ENCODE measurements at places on chromosomes 13 and 19.

DNA sequence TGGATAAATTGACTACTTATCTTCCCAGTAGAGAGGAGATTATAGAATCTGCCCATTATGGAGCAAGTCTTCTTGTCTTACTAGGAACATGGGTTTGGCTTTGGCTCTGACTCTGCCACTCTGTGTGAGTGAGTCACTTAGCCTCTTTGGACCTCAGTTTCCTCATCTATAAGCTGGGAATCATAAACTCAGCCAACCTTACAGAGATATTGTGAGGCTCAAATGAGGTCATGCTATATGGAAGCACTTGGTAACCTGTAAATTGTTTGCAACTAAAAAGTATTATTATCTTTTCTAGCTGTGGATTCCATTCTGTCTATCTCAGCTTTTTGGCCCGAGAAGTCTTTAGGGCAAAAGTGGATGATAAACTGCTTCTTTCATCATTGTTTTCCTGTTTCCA, 186.8 kb upstream of the TSC22D1 start:
- no peak for DNase-seq

DNA sequence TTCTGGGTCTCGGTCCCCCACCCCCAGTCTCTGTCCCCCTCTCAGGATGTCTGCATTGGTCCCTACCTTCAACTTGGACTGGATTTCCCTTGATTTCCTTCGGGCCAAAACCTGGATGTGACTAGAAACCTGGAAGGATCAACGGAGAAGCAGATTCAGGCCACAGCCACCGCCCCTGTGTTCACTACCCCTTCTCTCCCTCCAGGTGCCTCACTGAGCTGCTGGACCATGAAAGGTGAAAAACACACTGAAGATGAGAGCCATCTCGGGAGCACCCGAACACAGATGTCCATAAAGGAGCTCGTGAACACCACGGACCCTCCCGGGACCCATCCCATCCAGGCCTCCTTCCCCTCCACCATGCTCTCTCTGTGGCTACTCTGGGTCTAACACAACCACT, 5.0 kb downstream of the TEAD2 start:
- DNase-seq: no peak

DNA sequence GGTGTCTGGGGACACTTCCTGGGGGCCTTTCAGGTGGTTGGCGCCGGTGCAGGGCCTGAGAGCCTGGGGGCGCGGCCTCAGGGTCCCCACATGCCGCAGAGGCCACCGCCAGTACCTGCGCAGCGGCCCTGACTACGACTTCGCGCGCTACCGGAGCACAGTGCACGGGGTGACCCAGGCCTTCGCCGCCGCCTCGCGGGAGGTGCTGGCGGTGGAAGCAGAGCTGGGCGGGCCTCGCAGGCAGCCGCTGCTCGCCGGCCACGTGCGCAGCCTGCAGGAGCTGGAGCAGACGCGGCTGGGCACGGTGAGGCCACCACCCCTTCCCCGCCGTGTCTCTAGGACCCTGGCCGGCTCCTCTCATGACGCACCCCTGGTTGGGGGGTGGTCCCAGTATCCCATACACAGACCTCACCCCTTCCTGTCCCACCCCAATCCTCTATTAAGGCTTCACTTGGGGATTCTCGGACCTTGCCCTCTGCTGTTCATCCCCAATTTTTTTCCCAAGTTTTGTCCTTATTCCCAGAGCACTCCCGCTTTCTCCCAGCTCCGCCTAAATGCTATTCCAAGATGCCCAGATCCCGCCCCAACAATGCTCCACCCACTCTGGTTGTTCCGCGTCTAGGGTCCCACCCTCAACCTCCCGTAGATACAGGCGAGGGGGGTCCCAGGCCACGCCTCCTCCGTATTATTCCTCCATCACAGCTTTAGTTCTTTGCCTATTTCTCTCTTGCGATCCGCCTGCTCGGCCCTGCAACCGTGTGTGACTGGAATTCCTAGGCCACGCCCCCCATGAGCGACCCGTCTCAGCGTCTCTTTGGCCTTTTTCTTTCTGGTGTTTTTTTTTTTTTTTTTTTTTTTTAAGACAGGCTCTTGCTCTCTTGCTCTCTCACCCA, 1.0 kb downstream of the REX1BD start:
- peak; percentile 74 for DNase-seq

- DNase-seq: peak; percentile 29
These were observed 15.2 kb upstream of the N4BP2L1 start for GRCh38 chr13:32443111-32443510.

GRCh38 chr13:78306519-78307206, 296.7 kb downstream of the POU4F1 start:
- no peak for DNase-seq

GRCh38 chr13:49086722-49087121, 111.0 kb downstream of the FNDC3A start:
- no peak for DNase-seq
